Activated CD8-positive, alpha-beta memory T cell treated with anti-CD3 and anti-CD28 coated beads, Interleukin-2, amount 50 U/mL, for 48 hours (primary cell): ENCODE measurements at places on chromosomes 2 and 18.

- no peak for DNase-seq
Measured at GRCh38 chr18:24016643-24017042, 2.1 kb downstream of the TTC39C start.

DNA sequence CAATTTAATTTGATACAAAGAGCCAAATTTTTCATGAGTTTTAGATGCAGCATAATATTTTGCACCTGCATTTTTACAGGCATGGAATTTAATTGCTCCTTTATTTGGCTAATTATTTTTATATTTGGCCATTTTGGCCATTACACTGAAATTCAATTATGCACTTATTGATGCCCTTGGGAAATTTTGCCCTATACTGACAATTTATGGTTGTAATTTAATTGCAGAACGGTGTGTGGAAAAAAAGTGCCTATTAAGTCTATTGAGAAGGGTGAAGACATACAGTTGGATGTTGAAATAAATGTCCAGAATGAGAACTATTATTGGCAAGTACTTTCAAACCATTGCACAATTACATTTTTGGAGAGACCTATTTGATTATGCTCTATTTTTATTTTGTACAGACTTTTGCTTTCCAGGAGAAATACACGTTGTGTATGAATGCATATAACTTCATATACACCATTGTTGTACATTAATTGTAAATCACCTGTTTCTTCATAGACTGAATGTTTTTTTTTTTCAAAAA lies 1319.3 kb upstream of the CDH2 start:
- DNase-seq = no peak

DNA sequence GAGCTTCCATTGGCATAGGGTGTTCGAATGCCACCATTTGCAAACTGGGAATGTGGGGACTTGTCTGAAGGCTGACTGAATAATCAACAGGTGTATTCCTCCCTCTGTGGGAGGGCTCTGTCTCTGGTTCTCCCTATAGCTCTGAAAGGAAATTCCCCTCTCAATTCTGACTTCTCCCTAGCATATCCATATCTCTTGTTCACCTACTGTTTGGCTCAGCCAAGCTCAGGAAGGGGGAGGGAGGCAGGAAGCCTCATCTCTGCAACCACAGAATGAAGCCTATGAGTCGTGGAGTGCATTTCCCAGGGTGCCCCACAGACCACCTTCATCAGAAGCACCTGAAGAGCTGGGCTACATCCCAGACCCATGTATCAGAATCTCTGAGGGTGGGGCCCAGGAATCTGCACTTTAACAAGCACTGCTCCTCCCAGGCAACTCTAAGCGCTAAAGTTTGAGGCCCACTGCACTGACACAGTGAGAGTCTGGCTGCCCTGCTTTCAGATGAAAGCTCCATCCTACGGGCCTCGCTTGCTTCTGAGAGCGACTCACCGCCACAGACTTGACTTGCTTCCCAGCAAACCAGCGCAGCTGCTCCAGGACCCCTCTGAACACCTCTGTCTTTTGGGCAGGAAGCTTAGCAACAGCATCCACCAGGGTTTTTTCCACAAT lies 32.0 kb downstream of the XDH start:
- DNase-seq = no peak

- DNase-seq = no peak
Measured at GRCh38 chr2:135255208-135255607, 203.1 kb downstream of the RAB3GAP1 start.

DNA sequence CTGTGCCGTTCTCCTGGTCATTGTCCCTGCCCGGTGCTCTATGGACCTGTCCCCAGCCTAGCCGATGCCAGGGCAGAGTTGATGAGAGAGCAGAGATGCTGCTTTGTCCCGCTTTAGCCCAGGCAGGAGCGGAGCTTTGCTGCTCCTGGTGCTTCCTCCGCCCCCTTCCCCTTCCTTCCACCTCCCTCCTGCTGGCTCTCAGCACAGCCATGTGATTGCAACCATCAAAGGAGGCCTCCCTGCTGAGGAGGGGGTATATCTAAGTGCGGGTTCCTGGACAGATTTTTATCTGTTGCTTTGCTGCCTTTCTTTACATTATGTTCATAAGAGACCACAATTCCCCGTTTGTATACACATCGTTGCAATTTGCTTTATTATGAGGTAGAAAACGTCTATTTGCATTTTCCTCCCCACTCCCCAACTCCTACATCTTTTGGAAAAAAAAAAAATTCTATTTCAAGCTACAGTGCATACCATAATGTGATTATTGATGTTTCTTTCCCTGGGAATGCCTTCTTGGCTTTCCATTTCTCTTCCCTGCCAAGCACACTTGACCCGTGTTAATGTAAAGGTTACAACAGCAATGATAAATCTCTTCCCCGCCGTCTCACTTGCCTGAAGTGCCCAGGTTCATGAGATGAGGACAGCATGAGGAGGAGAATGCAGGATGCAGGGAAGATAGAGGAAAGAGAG lies 25.4 kb downstream of the ALPK2 start:
- DNase-seq = no peak

- no peak for DNase-seq
Measured at GRCh38 chr2:223797811-223798721, 39.3 kb downstream of the AP1S3 start.

DNA sequence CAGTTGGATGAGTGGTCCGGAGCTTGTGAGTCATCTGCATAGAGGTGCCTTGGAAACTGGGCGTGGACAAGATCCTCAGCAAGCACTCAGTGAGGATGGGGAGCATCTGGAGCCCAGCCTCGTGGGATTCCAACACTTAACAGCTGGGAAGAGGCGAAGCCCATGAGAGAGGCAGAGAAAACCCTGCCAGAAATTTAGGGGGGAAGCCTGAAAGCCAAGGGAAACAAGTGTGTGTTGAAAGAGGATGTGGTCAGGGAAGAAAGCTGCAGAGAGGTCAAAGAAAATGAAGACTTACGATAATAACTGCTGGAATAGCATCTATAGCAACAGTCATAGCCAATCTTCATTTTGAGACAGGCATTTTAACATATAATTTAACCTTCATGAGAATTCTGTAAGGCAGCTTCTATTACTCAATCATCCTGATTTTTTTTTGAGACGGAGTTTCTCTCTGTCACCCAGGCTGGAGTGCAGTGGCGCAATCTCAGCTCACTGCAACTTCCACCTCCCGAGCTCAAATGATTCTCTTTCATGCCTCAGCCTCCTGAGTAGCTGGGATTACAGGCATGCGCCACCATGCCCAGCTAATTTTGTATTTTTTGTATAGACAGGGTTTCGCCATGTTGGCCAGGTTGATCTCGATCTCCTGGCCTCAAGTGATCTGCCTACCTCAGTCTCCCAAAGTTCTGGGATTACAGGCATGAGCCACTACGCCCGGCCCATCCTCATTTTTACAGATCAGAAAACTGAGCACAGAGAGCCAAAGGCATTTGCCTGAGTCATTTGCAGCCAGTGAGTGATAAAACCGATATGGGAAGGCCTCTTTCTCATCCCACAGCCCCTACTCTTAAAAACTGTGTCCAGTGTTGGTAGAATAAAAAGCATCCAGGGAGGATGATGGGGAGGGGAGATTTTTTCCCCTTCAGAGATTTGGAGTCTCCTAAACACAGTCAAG lies 214.4 kb upstream of the EPAS1 start:
- DNase-seq = no peak

DNA sequence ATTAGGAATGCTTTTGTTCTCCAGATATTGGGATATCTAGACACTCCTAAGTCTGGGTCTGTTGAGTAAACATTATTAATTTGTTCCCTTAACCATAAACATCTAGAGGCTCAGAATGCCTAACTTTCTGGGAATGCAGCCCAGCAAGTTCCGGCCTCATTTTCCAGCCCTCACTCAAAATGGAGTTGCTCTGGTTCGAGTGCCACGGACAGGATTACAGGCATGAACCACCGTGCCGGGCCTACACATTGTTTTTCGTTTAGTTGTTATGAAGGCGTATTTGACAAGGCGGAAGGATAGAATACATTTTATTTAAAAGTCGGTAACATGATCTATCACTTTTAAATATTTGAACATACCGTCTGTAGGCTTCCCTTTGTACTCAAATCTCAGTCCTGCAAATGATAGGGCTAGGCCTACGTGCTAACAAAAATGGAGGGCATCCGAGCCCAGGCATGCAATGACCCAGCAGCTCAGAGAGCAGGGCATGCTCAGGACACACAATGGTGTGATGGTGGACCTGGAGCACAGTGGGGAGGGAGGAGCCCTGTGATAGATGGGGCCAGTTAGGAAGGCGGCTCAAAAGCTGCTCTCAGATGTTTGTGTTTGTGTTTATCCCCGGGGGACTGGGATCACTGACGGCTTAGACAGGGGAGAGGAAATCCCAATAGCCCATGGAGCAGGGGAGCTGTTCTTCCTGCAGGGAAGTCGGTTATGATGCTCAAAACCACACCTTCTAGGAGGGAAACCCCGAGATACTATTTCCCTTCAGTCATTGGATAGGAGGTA lies 2.9 kb upstream of the SCYGR1 start:
- DNase-seq = no peak

DNA sequence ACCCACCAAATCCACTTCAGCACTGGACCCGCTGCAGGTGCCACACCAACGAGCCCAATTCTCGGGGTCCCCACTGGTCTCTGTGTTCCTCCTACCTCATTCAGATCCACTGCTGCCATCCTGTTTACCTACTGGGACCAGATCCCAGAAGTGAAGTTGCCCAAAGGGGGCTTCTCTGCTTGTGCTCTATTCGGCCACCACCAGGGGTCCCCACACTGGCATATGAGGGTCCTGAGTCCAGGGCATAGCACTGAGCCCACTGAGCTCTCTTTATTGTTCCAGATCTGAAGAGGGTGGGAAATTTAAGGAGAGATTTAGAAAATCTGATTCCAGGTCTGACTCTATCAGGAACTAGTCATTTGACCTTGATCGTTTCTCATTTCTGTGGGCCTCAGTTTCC lies 2.4 kb downstream of the GPR45 start:
- DNase-seq = no peak

GRCh38 chr2:143564419-143564818 lies 435.2 kb downstream of the ARHGAP15 start:
- DNase-seq = no peak

DNA sequence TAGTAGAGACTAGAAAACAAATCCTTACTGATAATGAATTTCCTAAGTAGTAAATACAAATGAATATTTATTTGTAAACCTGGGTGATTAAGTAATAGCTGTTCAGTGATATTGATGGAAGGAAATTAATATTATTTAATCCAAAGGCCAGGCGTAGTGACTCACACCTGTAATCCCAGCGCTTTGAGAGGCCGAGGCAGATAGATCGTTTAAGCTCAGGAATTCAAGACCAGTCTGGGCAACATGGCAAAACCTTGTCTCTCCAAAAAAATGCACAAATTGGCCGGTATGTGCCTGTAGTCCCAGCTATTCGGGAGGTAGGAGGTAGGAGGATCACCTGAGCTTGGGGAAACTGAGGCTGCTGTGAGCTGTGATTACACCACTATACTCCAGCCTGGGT lies 228.2 kb downstream of the NEDD4L start:
- DNase-seq = no peak

GRCh38 chr2:121662656-121663055 lies 13.4 kb upstream of the CLASP1 start:
- DNase-seq = no peak

DNA sequence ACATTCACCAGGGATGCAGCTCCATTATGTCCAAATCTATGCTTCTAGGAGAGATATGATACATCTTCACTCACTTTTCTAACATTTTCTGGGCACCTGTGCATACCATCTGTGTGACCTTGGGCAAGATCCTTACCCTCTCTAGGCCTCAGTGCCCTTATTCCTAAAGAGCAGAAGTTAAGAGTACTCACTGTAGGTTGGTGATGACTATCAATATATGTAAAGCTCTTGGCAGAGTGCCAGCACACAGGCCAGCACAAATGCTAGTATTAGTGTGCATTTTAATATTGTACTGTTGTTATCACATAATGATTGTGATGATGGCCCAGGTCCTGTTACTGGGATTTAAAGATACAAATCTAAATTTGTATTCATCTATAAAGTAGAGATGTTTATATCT lies 199.2 kb downstream of the RAD51AP2 start:
- DNase-seq = no peak

DNA sequence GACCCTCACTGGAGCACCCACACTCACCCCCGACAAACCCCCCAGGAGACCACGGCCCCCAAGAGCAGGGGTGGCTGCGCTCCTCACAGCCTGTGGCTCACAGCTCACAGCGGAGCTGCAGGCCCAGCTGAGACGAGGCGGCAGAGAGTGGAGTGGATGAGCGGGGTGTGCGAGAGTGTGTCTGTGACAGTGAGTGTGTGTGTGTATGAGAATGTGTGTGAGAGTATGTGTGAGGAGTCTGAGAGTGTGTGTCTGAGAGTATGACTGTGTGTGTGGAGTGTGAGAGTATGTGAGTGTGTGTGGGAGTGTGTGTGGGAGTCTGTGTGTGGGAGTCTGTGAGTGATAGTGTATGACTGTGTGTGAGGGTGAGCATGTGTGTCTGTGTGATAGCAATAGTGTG lies 55.3 kb upstream of the ID2 start:
- DNase-seq = no peak

- DNase-seq = no peak
Measured at GRCh38 chr2:49836017-49836416, 681.7 kb upstream of the FSHR start.

- DNase-seq = peak; percentile 84
Measured at GRCh38 chr18:13612196-13612997, 114.0 kb downstream of the FAM210A start.

DNA sequence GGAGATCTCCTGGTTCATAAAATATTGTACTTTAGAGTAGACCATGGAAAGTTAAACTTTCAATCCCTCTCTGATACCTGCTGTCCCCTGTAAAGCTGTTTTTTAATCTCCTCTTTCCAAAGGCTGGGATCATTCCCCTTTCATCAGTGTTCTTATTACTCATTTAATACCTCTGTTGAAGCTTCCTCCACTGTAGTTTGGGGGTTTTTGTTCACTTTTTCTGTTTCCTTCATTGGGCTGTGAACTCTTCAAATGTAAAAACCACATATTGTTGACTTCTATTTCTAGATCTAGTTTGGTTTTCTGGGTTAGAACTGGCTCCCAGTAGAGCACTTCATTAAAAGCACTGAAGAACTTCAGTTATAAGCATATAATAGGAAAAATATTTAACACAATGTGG lies 598.1 kb downstream of the RNF144A start:
- DNase-seq = no peak

DNA sequence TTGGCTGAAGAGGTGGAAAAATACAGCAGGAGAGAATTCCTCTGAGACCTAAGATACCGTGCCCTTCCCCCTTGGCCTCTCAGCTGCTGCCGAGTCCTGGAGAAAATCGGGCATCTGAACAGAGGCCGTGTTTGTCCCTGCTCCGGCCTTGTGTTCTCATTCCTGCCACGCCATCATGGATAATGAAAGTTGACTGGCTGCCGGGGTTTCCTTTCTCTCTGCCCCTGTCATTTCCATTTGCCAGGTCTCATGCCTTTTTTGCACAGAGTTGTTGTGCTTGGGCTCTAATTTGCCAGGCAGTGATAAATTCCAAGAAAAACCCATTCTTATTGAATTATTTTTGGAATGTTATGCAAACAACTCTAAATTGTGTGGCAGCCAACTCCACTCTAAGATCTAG lies 496.9 kb upstream of the TNP1 start:
- no peak for DNase-seq

GRCh38 chr2:97739020-97739892 lies 25.9 kb downstream of the ZAP70 start:
- DNase-seq = peak; percentile 51
